ENCODE measurements at places on chromosomes 5 and 9. TPM values are rescaled to one million over a fixed set of nuclear protein-coding genes. Genes with fewer than 3 reads are reported as not detected.

PRRX2 gene
- total RNA-seq = 12.5 TPM

FBLL1 gene
- total RNA-seq = not detected

SVEP1 gene
- 2.1 TPM for total RNA-seq

NR6A1 gene
- 2.1 TPM for total RNA-seq

EIF4EBP3 gene
- total RNA-seq = 1.8 TPM

PLPP7 gene
- not detected for total RNA-seq

C5orf58 gene
- total RNA-seq = not detected

RNF130 gene
- 43.3 TPM for total RNA-seq

SLC1A3 gene
- not detected for total RNA-seq

IL3 gene
- not detected for total RNA-seq

KCNMB1 gene
- total RNA-seq = not detected

CDH6 gene
- 0.07 TPM for total RNA-seq

TMEM252 gene
- not detected for total RNA-seq

CCDC192 gene
- total RNA-seq = not detected

PCDHB4 gene
- total RNA-seq = not detected

SYNPO gene
- total RNA-seq = 17.5 TPM

FOXD4L6 gene
- not detected for total RNA-seq

RORB gene
- total RNA-seq = not detected

IRX1 gene
- total RNA-seq = not detected

LPAR1 gene
- 21.3 TPM for total RNA-seq

PAEP gene
- not detected for total RNA-seq

STK10 gene
- total RNA-seq = 23.2 TPM

TMC1 gene
- not detected for total RNA-seq

LCN12 gene
- 1.8 TPM for total RNA-seq
